CD4-positive, alpha-beta T cell treated with Interleukin-4 for 4 hours (primary cell): ENCODE measurements at places on chromosomes 12 and 14.

DNA sequence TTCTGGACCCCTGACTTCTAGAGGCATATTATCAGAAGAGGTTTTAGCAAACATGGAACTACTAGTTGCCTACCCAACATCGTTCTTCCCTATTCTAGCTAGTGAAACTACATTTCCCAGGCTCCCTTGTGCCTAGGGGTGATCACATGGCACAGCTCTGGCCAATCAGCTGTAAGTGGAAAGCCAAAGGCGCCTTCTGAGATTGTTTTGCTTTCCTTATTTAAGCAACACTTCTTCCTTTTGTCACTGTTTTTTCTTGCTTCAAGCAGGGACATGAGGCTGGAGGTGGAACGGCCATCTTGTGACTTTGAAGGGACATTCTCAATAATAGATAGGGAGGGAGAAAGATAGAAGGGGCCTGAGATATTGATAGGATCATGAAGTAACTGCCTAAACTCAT is 136.7 kb downstream of the ZNF664 start:
- no peak for DNase-seq

- no peak for DNase-seq
Measured at GRCh38 chr12:96285158-96285557, 91.0 kb downstream of the ELK3 start.

- peak; percentile 33 for DNase-seq
Measured at GRCh38 chr12:13233830-13234641, 37.5 kb downstream of the EMP1 start.

- DNase-seq = no peak
Measured at GRCh38 chr12:54417712-54418440, 1.2 kb downstream of the ITGA5 start.

DNA sequence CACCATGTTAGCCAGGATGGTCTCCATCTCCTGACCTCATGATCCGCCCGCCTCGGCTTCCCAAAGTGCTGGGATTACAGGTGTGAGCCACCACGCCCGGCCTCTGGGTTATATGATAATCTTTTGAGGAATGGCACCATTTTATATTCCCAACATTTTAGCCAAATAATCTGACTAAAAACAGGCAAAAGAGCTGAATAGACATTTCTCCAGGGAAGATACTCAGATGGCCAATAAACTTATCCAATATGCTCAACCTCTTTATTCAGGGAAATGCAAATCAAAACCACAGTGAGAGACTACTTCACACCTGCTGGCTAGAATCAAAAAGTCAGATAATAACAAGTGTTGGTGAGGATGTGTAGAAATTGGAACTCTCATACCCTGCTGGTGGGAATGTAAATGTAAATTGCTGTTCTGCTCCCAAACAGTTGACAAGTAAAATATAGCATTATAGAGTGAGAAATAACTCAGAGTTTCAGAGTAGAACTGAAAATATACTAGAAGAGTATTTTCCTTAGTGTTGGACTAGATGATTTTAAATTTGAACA is 80.0 kb downstream of the RCOR1 start:
- DNase-seq = no peak

DNA sequence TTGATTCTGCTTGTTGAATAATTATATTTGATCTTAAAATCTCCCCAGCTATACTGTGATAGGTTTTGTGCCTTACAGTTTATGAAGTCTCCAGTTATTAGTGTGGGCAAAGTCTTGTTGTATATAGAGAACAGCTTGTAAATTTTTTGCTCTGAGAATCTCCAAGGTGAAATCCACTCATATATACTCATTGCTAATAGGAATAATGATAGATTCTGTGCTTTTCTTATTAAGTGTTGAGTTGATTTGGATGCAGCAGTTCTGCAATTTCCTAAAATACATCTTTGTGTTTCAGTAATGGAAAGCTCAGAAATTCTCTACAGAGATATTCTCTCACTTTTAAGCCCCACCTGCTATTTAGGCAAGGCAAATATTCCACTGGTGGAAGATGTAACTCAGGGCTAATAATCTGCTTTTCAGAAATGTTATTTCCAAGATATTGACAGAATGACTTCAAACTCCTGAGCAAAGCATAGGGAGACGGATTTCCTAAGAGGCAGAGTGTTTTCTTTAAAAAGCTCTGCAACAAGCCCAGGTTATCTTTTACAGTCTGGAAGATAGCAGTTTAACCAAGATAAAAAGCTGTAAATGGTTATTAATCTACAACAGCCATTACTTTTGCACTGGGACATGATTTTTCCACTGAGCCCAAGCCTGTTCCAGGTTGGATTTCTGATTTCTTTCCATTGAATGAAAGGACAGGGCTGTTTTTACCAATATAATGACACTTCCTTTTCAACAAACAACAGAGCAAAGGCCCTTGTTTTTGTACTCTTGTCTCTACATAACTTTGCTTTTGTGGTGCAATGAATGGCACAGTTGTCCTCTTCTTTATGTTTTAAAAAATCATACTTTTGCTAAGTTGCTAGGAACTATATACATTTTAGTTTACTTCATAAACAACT is 239.9 kb upstream of the ATP2B1 start:
- no peak for DNase-seq

- DNase-seq = no peak
Measured at GRCh38 chr12:74644681-74645080, 107.0 kb downstream of the ATXN7L3B start.

- DNase-seq = no peak
Measured at GRCh38 chr12:65074932-65075331, 46.2 kb downstream of the WIF1 start.

GRCh38 chr14:54787261-54787660 is 115.4 kb downstream of the GCH1 start:
- no peak for DNase-seq

DNA sequence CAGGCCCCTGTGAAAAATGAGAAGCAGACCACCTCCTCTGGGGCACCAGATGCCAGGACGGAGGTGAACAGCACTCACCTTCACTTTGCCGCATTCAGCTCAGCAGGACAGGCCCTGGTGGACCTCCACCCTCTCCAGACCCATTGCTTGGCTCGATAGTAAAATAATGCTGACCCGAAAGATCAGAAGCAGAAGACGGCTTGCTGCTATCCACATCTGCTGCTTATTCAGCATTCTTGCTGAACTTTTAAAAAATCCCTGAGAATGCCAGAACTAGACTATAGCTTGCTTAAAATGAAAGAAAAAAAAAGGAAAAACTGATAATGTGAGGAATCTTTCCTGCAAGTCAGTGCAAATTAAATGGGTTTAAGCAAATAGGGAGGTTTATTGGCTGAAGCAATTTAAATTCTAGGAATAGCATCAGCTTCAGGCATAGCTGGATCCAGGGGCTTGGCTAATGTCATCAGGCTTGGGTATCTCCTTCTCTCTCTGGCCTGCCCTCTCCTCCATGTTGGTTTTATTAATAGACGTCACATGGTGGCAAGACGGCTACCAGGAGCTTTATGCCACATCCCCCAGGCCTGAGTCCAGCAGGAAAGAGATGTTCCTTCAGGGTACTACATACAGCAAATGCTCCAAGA is 137.9 kb downstream of the SCARB1 start:
- no peak for DNase-seq

DNA sequence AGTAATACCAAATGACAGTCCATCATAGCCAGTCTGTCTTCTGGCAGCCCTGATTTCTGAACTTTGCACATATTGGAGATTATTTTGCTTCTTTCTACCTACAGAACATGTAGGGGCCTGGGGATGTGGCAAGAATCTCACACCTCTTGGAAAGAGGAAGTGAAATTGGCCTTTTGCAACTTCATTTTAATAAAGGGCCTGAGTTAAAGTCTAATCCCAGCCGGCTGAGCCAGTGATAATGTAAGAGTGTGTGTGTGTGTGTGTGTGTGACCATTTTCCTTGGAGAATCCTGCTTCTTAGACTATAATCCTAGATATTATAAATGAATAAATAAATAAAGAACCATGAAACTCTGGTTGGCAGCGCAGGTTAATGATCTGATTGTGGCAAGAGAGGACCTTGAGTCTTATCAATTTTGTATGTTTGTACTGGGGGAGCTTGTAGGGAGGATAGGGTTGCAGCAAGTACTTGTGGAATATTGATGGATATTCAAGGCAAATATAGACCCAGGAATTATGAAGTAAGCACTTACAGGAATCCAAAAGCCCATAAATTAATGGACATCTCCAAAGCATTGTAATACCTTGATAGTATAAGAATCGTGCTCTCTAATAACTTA is 233.2 kb upstream of the AMIGO2 start:
- no peak for DNase-seq

DNA sequence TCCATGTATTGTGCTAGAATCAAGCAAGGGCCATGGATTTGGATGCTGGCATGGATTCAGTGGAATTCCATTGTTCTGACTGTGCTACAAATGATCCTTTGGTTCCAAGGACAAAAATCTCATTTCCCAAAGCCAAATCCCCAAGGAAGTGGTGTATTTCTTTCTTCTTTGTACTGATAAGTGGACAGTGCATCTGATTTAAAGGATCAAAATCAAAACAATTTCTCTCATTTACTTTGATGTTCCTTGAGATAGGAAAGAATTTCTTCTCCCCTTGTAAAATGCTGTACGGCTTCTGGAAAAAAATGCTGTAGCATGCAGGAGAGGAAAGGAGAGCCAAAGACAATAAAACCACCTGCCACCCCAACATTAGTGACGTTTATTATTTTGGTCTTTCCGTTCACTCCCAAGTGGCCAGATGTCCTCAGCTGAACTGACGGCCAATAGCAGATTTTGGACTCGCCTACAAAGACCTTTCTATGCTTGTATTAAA is 185.7 kb downstream of the PRKD1 start:
- no peak for DNase-seq

- DNase-seq = peak; percentile 73
Measured at GRCh38 chr12:51531978-51532497, 59.0 kb upstream of the SCN8A start.

DNA sequence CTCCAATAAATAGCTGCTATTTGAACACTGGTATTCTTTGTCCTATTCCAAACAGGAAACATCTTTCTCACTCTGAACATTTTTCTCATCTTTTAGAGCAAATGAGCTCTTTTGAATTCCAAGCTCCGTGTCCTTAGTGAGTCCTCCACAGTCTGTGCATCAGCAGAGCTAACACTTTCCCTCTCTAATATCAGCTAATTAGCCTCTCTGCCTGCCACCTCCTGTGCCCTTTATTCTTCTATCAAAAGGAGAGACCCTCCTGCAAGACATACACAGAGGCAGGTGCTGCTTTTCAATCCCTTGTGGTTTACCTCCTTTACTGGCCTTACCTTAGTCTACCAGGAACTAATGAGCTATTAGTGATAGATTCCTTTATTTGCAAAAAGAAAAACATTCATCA is 178.5 kb downstream of the SLC35F4 start:
- no peak for DNase-seq

DNA sequence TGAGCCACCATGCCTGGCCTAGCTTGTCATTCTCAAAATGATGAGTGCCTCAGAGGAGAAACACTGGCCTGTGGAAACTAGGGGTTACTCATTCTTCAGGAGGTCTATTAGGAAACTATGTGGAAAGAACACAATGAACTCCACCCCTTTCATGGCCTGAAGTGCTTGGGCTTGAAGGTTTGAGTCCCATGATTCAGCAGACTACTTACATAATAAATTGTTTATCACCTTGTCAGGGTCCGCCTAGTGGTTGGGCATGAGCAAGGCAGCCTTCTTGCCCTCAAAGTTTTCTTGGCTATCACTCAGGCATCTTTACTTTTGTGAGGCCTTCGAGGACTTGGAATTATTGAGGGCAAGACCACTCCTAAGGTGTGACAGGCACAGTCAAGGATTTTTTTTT is 251.2 kb downstream of the ACSS3 start:
- DNase-seq = no peak

DNA sequence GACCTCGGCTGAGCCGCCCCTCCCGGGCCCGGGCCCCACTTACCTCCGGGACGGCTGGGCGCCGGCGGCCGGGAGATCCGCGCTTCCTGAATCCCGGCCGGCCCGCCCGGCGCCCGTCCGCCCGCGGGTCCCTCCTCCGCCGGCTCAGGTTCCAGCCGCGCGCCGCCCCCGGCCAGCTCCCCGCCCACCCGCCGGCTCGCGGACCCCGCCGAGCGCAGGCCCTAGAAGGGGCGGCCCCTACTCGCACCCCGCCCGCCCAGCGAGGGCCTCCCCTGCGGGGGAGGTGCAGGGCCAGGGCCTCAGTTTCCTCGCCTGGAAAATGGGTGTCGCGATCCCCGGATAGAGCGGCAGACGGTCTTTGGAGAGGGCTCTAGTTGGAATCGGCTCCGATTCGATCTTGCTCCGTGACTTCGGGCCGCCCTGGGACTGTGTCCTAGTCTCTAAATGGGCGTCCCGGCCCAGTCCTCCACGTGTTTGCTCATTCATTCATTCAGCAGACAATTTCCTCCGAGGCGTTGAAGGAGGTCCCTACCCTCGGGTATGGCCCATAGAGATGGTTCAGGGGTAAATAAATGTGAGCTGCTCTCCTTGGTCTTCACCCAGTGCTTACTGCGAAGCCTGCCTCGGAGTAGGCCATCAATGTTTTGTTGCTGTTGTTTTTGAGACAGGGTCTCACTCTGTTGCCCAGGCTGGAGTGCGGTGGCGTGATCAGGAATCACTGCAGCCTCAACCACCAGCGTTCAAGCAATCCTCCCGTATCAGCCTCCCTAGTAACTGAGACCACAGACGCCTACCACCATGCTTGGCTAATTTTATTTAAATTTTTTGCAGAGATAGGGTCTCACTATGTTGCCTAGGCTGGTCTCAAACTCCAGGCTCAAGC is at the start of gene TRPV4:
Gene TRPV4 (minus strand): TSS at position 92 of the 883 bp plus-strand sequence. CDS start 18,602 bp downstream, outside the sequence.
- no peak for DNase-seq

- DNase-seq = no peak
Measured at GRCh38 chr12:39287817-39288216, 155.1 kb downstream of the KIF21A start.

DNA sequence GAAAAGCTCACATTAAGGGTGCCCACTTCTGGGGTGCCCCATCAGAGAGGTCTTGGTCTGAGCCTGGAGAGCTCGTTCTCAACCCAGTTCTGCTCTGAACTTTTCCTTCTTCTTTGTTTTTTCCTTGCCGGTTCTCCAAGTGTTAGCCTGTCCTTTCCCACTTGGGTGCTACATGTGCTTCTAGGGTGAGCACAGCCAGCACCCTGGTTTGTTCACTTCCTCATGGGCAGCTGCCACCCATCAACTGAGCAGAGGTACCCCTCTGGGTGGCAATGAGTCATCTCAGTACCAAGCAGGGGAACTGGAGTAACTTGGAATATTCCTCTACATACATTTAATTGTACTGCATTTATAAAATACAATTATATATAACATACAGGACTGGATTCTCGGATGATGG is 3.9 kb upstream of the SYNE3 start:
- peak; percentile 38 for DNase-seq

DNA sequence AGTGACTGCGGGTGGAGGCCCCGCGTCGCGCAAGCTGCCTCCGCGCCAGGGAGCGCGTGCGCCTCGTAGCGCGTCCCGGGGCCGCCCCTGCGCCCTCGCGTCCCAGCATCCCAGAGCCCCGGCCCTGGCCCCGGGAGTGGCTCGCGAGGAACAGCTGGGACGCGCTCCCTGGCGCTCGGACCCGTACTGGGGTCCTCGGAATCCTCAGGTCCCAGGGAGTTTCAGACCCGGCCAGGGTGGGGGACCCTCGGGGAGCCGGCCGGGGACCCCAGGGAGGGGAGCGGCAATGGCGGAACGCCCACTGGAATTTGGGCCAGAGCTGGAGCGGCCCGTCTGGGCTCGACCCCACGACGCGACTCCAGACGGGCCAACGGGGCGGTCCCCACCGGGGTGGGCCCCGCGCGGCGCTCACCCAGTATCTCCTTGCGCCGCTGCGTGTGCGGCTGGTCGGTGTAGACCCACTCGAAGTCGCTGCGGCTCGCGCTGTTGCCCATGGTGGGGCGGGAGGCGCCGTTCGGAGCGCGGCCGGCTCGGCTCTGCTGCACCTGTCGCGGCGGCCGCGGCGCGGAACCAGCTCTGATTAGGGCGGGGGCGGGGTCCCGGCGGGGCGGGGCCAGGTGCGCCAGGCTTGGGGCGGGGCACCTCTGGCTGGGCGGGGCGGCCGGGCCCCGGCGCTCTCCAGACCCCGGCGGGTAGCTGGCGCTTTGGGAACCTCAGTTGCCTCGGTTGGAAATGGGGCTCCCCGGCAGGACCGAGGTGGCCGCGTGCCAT is at the start of gene DEGS2:
Gene DEGS2 (minus strand): TSS at position 552 of the 771 bp plus-strand sequence. CDS start 58 bp downstream, at position 494.
- DNase-seq = peak; percentile 18
